ENCODE measurements at places on chromosomes 6 and 20.
A peak's percentile ranks its signal among the peaks of the same experiment; 100 is the strongest.

DNA sequence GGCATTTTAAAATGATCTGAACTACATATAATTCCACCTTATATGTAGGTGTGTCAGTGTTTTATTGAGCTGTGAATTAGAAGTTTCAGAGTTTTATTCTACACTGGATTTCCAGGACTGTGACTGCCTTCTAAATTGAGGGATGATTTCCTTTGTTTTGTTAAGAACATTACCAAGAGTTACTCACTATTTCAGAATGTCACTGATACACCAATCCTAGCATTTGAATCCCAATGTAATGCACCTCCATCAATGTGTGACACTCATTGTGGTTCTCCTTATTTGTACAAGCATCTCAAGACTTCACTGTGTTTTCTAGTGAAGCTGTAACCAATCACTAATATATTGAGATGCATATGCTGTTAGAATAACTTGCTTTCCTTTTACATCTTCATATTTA lies 86.8 kb downstream of the PLCB1 start:
- DNase-seq = no peak

DNA sequence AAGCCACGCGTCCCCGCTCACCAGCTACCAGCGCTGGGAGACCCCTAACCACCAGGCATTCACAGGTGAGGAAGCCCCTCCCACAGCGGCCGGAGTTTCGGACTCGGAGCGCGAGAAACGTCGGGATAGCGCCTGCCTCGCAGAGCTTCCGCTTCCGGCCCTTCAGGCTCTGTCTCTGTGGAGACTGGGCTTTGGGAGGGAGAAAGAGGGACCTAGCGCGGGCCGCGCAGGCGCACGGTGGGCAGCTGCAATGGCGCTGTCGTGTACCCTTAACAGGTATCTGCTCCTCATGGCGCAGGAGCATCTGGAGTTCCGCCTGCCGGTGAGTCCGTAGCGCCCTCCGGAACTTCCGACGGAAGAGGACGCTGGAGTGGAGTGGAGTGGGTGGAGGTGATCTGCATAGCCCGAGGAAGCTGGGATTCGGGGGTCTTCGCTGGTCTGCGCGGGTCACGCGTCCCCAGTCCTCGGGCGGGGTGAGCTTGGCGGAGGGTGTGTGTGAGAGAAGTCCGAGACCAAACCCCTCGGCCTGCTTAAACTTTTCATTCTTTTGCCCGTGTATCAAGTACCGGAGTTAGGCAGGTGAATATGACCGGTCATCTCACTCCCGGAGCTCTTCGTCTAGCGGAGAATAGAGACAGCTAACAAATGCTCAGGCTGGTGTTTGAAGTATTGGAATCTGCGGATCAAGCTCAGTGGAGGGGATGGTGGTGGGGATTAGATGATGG lies at the start of gene TRMT11:
TRMT11 (plus strand) TSS at position 240 of the 725 bp plus-strand sequence; CDS start at position 251, 11 bp downstream.
- DNase-seq = peak; percentile 91

GRCh38 chr20:9311132-9311531 lies 203.3 kb upstream of the LAMP5 start:
- no peak for DNase-seq

DNA sequence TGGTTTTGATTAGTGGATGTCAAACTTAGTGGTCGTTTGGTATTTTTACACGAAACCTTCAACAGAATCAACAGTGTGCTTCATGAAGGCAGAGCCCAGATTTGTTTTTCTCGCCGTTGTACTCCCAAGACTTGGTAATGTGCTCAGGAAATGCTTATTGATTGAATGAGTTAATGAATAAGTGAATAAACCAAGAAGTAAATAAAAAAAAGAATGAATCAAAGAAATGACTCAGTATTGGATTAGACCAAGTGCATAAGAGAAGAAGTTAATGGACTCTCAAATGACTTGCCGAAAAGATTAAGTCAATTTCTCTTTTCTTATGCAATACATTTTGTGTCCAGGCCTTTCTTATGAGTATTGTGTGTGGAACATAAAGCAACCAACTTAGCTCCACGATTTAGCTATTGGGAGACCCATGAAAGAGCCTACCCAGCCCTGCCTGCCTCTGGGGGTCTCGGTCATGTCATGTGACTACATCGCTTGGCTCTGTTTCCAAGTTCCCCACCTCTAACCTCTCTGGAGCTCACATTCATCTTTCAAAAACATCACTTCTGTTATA lies 10.6 kb upstream of the FUCA2 start:
- DNase-seq = no peak

- DNase-seq = no peak
Observed at GRCh38 chr6:32332433-32332832, 39.3 kb downstream of the TSBP1 start.

DNA sequence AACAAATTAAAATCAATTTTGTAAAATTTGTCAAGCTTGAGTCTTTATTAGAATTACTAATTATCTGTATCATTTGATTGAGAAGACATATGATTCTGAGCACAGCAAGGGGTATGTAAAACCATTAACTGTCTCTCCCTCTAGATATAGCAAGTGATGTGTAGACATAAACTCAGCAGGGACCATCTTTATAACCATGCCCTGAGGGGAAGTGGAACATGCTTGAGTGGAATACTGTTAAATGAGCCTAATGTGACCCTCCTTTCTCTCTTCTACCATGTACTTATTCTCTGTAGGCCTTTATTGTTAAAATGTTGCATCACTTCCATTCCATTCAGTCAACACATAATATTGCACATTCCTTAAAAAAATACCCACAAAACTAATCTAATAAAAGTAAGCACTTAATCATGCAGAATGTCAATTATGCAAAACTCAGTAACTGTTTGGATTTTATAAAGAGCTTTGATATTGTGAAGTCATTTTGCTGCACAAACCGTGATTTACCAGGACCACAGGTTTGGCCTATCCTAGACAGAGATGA lies 896.6 kb upstream of the MANEA start:
- no peak for DNase-seq

DNA sequence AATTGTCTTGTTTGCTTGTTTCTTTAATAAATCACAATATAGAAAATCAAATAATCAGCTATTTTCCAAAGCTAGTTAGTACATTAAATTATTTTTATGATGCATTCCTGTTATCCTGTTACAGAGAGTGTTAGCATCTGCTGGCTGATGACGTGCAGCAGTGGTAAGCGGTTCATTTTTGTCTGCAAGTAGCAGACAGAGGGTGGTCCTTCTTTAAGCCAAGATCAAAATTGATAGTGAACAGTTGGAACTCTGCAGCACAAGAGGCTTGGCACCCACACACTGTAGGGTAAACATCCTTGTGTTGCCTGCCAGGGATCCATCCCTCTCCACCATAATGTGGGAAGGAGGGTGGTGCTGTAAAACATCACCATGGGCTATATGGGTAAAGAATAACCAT lies 158.3 kb downstream of the FRK start:
- DNase-seq = no peak

DNA sequence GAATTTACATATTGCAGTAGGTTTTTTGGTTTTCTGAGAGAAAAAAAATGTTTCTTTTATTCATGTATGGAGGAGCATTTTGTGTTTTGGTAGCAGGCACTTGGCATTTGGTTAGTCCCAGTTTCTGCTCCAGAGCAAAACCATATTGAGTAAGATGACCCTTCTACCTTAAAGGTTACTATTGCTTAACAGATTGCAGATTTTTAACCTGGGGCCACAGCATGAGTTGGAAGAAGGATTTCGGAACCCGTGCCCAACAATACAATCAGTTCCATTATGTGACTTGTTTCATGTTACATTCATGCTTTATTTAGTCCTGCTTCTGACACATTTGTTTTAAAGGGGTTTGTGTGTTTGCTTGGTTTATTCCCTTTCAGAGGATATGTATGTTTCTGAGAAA lies 496.3 kb downstream of the TFAP2B start:
- no peak for DNase-seq

GRCh38 chr6:148332088-148332487 lies 10.6 kb upstream of the SASH1 start:
- DNase-seq = peak; percentile 50

- no peak for DNase-seq
Observed at GRCh38 chr20:48791014-48791413, 36.8 kb downstream of the PREX1 start.
